Prostate gland (tissue), 2 donors: ENCODE measurements at places on chromosomes 16 and 17.

GRCh38 chr17:69714669-69715068 is 300.2 kb downstream of the MAP2K6 start:
- H3K4me3 ChIP-seq: no peak overlapping the region
- no peak overlapping the region for H3K27ac ChIP-seq
- H3K4me1 ChIP-seq: no peaks in the 10 kb centered on the region
- no peaks in the 10 kb centered on the region for H3K27me3 ChIP-seq

- H3K4me1 ChIP-seq: no peaks in the 10 kb centered on the region
- no peaks in the 10 kb centered on the region for H3K27me3 ChIP-seq
- H3K27ac ChIP-seq: peak overlapping the region; percentile 88
- H3K4me3 ChIP-seq: peak overlapping the region; percentile 69
- H3K36me3 ChIP-seq: no peaks in the 10 kb centered on the region
These were observed 491 bp downstream of the SLC25A19 start for GRCh38 chr17:75288770-75289114.

DNA sequence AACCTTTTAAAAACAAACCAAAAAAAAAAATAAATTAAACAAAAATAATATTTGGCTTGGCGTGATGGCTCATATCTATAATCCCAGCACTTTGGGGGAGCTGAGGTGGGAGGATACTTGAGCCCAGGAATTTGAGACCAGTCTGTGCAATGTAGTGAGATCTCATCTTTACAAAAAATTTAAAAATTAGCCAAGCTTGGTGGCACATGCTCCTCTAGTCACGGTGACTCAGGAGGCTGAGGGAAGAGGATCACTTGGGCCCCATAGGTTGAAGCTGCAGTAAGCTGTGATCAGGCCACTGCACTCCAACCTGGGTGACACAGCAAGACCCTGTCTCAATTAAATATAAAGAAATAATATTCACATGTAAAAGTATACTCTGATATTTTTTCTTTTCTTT is 12.2 kb downstream of the GNGT2 start:
- no peaks in the 10 kb centered on the region for H3K27me3 ChIP-seq
- H3K4me1 ChIP-seq: no peaks in the 10 kb centered on the region
- H3K36me3 ChIP-seq: no peaks in the 10 kb centered on the region
- DNase-seq: no peak
- H3K27ac ChIP-seq: no peak overlapping the region

DNA sequence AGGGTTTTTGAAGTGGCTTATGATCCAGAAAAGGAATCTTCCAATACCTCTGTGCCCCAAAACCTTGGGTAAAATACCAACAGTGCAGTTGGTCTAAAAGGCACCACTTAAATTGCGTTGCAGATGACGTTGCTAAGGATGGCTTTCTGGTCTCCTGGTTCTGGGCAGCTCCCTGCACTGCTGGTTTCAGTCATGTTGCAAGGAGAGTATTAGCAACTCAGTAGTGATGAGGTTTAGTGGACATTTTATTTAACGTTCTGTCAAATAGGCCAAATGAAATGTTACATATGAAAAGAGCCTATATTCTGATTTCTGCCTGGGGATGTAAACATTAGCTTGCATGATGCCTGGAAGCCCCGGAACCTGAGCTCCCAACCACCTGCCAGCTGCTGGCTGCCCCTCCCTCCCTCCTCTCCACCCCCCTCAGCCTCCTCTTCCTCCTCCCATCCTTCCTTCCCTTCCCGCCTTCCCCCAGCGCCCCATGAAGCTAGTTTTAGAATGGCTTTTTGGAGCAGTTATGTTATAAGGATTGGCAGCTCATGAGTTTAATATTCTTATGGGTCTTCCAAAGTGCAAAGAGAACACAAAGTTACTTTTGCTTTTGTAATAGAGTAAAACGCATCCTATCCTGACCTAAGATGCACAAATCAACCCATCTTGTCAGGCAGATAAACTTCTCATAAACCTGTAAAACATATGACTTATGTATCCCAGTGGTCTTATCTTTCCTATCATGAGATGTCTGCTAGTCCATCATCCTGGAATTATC is 20.7 kb downstream of the CD7 start:
- H3K36me3 ChIP-seq: no peaks in the 10 kb centered on the region
- peaks cover 25% of the 10 kb centered on the region for H3K4me1 ChIP-seq
- H3K4me3 ChIP-seq: peak overlapping the region; percentile 35

DNA sequence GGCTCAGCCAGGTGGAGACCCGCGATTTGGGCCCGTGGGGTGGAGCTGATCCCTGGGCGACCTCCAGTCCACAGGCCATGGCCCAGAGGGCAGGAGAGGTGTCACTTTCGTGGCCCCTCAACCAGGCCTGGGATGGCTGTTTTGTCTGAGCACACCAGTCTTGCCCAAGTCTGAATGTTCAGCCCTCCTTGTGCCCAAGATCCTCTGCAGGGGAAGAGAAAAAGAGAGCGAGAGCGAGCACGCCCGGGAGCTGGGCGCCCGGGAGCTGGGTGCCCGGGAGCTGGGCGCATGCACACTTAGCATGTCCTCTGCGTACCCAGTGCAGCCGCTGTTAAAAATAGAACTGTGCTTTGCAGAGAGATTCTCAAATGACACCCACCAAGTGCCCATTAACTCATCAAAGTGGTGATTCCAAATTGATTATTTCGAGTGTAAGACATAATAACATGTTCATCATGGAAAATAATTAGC is 403.3 kb upstream of the TNRC6C start:
- H3K27ac ChIP-seq: no peak overlapping the region
- DNase-seq: no peak
- H3K4me3 ChIP-seq: no peak overlapping the region
- H3K27me3 ChIP-seq: no peaks in the 10 kb centered on the region

DNA sequence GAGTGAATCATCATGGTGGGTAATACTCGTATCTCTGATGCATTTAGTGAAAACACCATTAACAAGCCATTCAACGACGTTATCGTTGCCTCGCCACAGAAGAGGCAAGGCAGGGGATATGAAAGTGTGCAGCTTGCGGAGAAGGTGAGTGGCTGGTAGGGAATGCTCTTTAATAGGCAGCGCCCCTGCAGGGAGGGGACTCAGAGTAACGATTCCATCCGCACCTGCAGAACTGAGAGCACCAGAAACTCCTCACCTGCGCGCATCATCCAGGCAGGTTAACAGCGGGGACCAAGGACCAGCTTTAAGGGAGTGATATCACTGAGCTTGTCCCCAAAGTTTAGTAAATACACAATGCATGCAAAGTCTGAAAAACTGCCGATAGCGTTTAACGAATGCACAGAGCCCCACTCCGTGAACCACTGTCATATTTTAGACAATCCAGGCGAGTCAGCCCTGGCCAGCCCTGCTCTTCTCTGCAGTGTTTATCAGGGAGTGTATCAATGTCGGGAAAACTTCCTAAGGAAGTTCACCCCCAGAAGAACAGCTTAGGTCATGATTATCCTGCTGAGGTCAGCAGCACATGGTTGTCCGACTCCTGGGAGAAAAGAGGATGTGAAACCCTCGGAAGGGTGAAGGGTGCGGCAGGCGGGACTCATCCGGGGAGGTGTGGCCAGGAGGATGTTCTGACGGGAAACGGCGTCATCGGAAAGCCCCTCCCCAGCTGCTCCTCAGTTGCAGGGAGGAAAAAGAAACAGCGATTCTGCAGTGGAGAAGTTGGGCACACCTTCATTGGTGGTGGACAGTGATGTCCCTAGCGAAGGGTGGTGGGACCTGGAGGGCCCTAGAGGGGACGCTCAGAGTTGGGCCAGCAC is 68.5 kb upstream of the DNAH17 start:
- H3K4me1 ChIP-seq: no peaks in the 10 kb centered on the region

- H3K36me3 ChIP-seq: no peaks in the 10 kb centered on the region
- no peaks in the 10 kb centered on the region for H3K27me3 ChIP-seq
- no peaks in the 10 kb centered on the region for H3K4me1 ChIP-seq
- DNase-seq: no peak
These were observed 6.5 kb downstream of the WIPI1 start for GRCh38 chr17:68450801-68451200.

- no peaks in the 10 kb centered on the region for H3K4me1 ChIP-seq
- no peak overlapping the region for H3K27ac ChIP-seq
- H3K36me3 ChIP-seq: no peaks in the 10 kb centered on the region
- no peak for DNase-seq
These were observed 87.6 kb downstream of the USP31 start for GRCh38 chr16:23061669-23062068.

DNA sequence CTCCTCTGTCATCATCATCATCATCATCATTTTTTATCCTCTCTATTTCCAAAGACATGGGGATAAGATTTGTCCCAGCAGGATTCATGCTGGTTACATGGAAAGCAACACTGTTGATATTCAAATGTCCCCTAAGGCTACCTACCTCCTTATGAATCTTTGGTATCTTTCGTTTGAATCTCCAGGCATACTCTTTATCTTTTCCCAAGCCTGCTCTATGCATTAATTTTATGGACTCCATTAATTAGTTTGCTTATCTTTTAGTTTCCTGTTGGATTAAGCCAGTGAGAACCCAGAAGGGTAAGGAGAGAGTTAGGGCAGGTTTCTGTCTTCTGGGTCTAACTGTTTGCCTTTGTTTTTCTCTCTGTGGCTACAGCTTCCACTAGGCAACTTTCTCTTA is 129.6 kb upstream of the GOT2 start:
- no peak overlapping the region for H3K4me3 ChIP-seq
- H3K4me1 ChIP-seq: no peaks in the 10 kb centered on the region
- H3K36me3 ChIP-seq: no peaks in the 10 kb centered on the region
- no peak for DNase-seq
- no peak overlapping the region for H3K27ac ChIP-seq

- no peak overlapping the region for H3K4me3 ChIP-seq
- H3K27ac ChIP-seq: no peak overlapping the region
- no peaks in the 10 kb centered on the region for H3K36me3 ChIP-seq
- H3K27me3 ChIP-seq: no peaks in the 10 kb centered on the region
These were observed 14.9 kb upstream of the B4GALNT2 start for GRCh38 chr17:49117587-49118230.

- H3K27me3 ChIP-seq: no peaks in the 10 kb centered on the region
- H3K27ac ChIP-seq: peak overlapping the region; percentile 27
- no peak overlapping the region for H3K4me3 ChIP-seq
- peaks cover 7% of the 10 kb centered on the region for H3K4me1 ChIP-seq
- peak; percentile 51 for DNase-seq
- no peaks in the 10 kb centered on the region for H3K36me3 ChIP-seq
These were observed 287.9 kb downstream of the FTO start for GRCh38 chr16:53991754-53992378.
